ENCODE measurements at places on chromosomes 11 and 22.

- no peak for DNase-seq
These were observed 418.8 kb downstream of the TMEM135 start for GRCh38 chr11:87456499-87456898.

- DNase-seq: no peak
These were observed 8.5 kb downstream of the EIF3D start for GRCh38 chr22:36520423-36520822.

GRCh38 chr22:21926728-21927127 is 25.9 kb downstream of the PPM1F start:
- no peak for DNase-seq

DNA sequence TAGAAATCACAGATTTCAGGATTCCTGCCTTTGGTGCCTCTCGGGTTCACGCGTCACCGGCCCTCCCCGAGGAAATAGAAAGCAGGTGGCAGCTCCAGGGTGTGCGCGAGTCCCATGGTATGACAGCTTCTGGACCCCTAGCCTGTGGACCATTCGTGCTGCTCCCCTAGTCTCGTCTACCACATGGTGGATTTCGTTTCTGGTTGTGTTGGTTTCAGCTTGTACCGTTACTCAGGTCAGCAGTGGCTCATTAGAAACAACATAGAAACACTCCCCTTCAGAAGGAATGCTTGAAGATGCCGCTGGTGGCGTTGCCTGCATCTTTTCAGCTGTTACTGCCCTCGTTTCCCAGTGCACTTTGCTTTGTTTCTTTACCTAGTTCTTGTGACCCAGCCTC is 700 bp downstream of the TTC17 start:
- peak; percentile 39 for DNase-seq

- DNase-seq: no peak
These were observed 23.1 kb downstream of the MRGPRG start for GRCh38 chr11:3195251-3196160.

DNA sequence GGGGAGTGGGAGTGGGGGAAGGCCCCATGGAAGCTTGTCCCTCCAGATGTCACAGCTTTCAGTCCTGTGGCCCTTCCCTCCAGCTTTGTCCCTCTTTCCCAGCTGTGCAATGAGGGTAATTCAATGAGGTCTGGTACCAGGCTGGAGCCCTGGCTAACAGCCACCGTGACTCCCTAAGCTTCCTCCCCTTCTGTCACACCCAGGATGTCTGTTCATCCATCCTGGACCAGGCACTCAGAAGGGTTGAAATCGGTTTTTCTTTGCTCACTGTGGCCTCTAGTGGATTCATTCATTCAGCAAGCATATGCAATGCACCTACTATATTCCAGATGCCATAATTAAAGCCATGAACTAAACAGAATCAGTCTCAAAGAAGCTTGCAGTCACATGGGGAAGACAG is 38.7 kb downstream of the SYT13 start:
- peak; percentile 10 for DNase-seq

GRCh38 chr11:937841-938261 is 12.2 kb downstream of the AP2A2 start:
- no peak for DNase-seq

GRCh38 chr11:123174196-123175183 is 20.6 kb downstream of the CLMP start:
- DNase-seq: peak; percentile 93

All from bronchial epithelial cell (primary cell).